ENCODE measurements at places on chromosomes 4 and X.
A peak's percentile ranks its signal among the peaks of the same experiment; 100 is the strongest.

DNA sequence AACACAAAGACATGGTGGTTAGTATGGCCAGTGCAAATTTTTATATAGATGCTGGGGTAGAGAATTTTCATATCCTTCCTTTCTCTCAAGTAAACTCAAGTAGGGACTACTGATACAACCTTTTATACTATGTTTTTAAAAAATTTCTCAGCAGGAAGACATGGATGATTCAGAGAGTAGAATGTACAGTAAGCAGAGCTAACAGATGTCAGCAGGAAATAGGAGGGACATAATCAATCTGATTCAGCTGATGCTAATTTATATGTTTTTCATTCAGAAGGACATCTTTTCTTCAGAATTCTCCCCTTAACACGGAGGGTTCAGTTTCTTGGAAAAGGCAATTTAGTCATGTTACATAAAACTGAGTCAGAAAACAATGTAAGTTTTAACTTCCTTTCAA, 95.4 kb downstream of the GRIA2 start:
- DNase-seq: no peak

DNA sequence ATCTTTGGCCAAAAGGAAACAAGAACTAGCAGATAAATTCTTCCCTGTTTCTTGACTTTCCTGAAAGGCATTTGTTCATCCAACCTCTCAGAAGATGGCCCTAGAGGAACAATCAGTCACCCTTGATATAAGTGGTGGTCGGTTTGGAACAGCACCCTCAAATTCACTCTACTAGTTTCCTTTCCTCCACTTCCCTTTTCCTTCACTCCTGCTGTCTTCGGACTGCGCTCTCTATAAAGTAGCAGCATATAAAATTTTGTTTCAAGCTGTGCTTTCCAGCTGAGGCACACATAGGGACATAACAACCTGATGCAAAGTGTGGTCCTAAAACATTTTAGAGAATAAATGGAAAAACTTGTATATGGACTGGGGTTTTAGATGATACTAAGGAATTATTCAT, 29.0 kb upstream of the MOB1B start:
- no peak for DNase-seq

- DNase-seq: no peak
Measured at GRCh38 chr4:31094474-31094873, 374.3 kb downstream of the PCDH7 start.

- no peak for DNase-seq
Measured at GRCh38 chr4:80340036-80340435, 4.5 kb downstream of the CFAP299 start.

DNA sequence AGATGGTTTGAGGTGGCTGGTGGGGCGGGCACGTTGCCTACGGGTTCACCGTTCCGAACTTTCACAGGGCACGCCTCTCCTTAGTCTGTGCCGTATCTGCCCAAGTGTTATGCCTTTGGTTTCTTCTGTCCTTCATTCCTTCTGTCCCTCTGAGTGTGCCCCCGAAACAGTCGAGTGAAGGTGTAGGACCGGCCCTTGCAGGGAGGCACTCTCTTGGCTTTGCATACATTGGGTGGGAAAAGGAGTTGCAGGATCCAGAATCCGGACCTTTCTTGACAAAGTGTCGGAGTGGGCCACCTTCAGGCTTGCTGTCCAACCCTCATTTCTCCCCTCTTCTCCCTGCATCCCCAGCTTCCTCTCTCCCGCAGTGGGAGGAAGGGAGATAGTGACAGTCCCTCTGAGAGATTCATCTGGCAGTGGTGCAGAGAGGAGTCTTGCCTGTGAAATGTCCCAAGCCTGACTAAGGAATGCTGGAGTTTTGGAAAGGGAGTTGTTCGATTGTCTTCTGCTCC, 569 bp downstream of the ARFIP1 start:
- DNase-seq: no peak

DNA sequence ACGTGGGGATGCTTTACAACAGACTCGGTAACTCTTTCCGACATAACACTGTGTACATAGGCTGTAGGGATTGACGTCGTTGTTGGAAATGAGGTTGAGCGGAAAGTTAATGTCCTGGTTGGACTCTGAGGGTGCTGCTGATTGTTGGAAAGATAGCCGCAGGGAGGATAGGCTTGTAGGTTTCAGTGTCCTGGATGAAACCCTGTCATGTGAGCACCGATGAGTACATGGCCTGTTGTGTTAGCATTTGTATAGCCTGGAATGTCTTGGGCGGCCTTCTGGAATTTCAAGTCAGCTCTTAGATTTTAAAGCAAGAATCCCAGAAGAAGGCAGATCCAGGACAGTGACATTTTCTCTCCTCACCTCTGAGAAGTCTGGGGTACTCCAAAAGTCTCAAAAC, 63.3 kb downstream of the TBC1D14 start:
- DNase-seq: no peak

- DNase-seq: no peak
Measured at GRCh38 chr4:157423526-157424020, 203.0 kb downstream of the GRIA2 start.

- no peak for DNase-seq
Measured at GRCh38 chr4:84948056-84948455, 18.4 kb downstream of the WDFY3 start.

- DNase-seq: no peak
Measured at GRCh38 chr4:47391256-47391655, 72.2 kb downstream of the COMMD8 start.

DNA sequence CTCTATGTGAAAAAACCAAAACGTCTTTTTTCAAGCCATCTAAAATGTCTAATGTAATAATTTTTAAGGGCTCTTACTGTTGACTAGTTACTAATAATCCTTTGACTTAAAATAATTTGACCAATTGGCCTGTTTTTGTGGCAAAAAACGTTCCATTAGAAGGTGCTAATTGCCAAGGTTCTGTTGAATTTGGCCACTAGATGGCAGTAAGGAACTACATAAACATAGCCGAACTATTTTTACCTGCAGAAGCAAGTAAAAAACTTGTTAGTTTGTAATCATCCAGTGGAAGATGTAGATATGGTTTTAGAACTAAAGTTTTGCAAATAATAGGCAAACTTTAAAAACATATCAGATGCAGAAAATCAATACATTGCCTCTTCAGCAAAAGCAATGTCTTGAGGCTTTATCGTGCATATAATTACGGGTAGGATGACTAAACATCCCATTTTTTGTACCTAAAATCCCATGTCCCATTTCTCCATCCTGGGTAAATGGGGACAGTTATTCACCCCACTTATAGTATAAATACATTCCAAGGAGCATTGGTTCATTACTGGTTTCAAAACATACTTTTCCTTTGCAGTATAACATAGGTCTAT, 57.6 kb downstream of the PROM1 start:
- peak; percentile 46 for DNase-seq

DNA sequence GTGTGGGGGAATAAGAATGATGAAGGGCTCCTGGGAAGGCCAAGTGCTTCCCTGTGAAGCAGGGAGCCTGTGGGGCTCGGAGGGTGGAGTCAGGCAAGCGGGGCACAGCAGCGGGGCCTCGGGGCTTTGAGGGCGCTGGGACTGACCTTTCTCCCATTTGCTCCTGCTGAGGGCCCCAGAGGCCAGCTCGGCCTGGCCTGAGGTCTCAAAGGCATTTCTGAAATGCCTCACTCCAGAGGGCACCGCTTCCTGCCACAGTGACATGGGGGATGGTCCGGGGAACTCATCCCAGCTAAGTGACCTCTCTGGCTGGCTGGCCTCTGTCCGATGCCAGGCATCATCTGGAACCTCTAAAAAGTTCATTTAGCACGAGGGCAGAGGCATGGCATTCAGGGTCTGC, 98.8 kb upstream of the STX18 start:
- no peak for DNase-seq

DNA sequence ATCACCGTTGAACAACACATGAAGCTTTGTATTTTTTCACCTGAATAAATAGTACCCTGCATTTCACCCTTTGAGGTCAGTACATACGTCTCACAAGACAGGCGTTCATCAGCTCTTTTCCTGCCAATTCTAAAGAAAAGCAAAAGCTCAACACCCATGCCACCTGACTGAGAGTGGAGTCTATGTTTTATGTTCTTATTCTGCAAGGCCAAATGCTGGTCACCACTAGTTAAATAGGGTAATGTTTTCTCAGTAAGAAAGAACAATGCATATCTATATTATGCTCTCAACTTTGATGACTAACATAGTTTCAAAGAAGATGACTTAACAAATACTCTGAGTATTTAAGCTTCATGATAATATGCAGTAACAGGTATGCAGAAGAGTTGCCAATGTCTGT, 336.3 kb upstream of the BMP3 start:
- DNase-seq: no peak

DNA sequence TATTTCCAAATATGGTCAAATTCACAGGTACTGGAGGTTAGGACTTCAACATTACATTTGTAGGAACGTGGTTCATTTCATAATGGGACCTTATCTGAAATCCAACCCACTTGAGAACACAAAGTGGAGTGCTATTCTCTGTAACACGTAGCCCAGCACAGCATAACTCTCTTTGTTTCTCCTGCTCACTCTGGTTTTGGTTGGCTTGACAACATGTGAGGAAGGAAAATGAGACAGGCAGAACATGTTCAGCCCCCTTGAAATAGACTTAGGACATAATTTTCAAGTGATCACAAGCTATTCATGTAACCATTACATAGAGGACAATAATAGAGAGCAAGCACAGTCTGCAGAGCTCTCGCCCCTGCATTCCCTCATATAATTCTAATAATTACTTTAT, 115.1 kb upstream of the SMIM10 start:
- DNase-seq: no peak

DNA sequence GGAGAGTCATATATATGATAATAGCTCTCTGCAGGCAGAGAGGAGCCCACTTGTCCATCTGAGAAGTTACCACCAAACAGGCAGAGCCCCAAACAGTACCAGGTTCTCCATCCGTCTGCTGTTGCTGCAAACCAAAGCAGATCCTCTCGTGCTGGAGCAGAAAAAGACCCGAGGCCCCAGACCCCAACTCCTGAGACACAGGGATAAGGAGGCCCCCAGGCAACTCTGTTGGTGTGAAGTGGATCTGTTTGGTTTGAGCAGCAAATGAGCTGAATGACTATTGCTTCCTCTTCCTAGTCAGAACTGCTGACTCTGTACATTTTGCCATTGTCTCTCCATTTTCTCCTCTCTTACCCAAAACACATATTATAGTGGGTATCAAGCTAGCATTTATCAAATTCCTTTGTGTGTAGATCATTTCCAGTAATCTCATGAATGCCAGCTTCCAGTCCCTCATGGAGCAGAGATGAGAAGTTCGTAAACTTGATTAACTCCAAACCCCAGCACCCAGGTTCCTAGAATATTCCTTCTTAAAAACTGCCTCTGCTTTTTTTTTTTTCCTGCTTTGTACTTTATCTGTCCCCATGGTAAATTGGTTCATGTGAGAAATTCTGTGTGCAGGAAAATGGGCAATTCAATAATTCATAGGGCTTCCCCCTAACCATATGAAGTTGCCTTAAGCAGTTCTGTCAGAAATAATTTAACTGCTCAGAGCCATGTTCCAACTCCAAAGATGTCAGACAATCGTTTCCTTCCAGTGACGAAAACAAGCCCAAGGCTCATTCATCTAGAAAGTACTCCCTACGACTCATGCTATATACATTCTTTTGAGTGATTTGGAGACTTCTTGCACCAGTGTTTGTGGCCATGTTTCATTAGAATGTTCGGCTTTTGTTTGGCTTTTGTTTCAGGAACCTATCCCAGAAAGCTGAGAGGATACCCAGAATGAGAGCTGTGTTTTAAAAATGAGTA, 98.6 kb upstream of the ATXN3L start:
- DNase-seq: no peak

GRCh38 chrX:47610511-47610910, 9.1 kb downstream of the SYN1 start:
- DNase-seq: no peak

DNA sequence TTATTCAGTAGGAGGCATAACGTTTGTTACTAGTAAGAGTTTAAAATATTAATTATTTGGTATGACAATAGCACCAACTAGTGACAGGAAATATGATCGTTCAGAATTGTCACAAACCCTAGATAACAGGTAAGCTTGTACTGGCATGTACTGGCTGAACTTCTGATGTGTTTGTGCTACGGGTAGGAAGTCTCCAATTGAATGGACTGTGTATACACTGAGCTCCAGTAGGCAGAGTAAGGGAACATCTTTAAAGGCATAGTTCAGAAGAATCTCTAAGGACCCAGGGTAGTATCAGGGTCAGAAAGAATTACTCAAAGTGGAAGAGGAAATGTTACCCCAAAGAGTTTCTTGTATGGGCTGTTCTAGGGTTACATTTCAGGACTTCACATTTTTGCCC, 230.4 kb downstream of the EDA2R start:
- DNase-seq: no peak

- no peak for DNase-seq
Measured at GRCh38 chrX:118655561-118656246, 71.7 kb upstream of the IL13RA1 start.

DNA sequence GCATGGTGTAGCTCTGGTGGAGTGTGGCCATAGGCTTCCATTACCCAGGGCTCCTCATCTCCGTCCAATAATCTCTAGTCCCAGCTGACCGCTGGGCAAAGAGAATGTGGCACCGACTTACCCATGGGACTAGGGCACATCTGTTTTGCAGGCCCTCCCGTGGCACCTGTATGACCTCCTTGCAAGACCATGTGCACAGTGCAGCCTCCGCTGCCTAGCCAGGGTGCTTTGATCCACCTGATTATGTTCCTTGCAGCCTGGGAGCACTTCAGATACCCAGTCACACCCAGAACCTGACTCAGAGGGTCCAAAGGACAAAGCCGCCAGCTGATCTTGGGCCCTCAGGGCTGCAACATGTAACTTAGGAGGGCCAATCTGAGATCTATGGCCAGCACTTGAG, 84.8 kb downstream of the PCDH10 start:
- DNase-seq: no peak

- DNase-seq: no peak
Measured at GRCh38 chrX:107659768-107660167, 31.5 kb downstream of the PRPS1 start.

DNA sequence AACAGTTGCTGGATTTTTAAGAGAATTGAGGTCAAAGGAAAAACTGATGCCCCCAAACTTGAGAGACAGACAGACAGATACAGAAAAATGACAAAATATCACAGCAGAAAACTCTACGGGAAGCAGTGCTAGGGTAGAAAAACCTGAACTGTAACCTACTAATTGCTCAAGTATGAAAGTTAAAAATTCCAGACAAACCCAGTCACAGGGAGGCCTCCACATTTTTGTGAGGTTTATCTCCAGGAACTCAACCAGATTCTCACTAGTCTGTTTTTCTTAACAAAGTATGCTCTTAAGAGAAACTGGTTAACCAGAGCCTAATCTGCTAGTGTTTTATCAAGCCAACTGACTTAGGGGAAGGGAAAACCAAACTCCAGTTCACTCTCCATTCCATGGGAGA, 19.9 kb upstream of the PPP3CA start:
- no peak for DNase-seq

- no peak for DNase-seq
Measured at GRCh38 chr4:6957148-6957520, 47.5 kb downstream of the TBC1D14 start.

GRCh38 chr4:10599574-10599973, 85.0 kb downstream of the CLNK start:
- DNase-seq: no peak

DNA sequence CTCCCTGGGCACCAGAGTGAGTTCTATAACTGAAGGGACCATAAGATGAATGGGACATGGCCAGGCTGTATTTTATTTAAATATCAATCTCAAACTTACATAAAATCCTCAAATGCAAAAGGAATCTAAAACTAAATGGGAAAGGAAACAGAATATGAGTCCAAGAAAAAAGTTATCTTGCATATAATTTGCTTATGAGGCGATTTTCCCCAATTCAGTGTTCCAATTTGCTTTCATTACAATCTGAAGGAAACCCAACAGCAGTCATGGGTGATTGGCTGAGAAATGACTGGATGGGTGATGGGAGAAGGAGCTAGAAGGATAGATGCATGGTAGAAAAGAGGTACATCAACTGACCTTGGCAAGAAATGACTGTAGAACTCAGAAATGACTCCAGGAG, 511.3 kb upstream of the TENM3 start:
- no peak for DNase-seq

Data from NCI-H774 (cell line).